ENCODE measurements at places on chromosomes 2 and 18. TPM values are rescaled to one million over a fixed set of nuclear protein-coding genes. Genes with fewer than 3 reads are reported as not detected.
A peak's percentile ranks its signal among the peaks of the same experiment; 100 is the strongest.

- no peak for DNase-seq
These were observed 116.0 kb downstream of the LTBP1 start for GRCh38 chr2:33062665-33063250.

DNA sequence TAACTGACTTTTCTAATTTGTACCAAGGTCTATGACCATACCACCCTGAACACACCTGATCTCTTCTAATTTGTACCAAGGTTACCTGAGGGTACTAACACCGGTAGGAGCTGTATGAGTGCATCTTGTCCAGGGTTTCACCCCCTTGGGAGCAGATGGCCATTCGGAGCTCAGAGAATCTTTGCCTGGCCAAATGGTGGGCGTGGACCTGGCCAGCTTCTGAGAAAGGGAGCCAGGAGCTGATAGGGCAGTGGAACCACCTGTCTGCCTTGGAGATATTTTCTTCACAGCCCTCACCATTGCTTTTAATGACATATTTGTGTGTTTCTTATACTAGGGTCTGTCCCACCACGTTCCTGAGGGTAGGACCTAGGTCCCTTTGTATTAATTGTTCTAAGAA lies 188.9 kb downstream of the LDLRAD4 start:
- DNase-seq, result no peak

The CPO gene
- total RNA-seq, result not detected

- no peak for DNase-seq
These were observed 59.6 kb downstream of the NCK2 start for GRCh38 chr2:105804266-105804665.

DNA sequence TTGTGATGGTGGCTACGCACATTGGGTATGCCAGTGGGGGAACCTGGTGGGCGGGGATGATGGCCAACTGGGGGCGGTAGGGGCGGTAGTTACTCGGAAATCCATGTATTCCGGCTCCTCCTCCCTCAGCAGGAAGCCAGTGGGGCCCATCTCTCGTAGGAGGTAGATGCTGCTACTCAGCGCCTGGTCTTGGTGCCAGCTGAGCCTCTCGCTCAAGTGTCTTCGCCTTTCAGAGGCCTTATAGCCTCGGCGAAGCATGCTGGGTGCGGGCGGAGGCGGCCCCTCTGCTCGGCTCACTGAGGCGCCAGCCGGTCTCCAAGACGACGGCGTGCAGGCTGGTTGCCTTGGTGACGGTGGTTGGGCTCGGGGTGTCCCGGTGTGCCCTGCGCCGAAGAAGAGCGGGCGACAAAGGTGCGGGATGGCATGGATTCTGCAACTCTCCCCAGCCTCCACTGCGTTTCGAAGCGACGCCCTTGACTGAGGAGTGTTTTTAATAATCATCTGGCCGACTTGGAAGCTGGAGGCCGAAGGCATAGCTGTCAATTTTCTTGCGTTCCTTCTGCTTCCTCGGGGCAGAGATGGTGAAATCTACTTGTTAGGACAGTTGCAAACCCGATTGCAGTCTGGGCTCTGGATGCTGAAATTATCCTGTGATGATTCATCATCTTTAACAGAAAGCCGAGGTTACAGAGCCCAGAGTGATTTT lies at the start of gene ZSWIM2:
Gene ZSWIM2, minus strand, starts transcription at position 298 of the 706 bp plus-strand sequence. Its CDS starts 40 bp downstream, at position 258.
- DNase-seq, result peak; percentile 13

DNA sequence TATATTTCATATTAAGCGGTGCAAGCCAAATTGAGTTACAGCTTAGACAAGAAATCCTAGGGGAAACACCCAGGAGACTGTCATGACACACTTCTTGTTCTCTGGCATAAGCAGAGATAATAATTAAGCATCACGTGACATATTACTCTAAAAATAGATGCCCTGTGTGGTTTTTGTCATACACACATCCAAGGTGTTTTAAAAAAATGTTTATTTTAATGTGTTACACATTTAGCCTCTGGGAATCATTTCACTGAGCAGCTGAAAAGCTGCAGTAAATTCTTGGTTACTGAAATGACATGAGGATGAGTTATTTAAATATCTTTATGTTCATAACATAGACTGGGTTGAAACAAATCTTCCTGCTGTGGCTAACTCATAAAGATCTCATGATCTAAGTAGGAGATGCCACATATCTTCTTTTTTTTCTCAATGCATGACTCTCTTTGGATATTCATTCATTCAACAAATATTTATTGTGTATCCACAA lies 38.0 kb upstream of the ERMN start:
- DNase-seq, result no peak

- DNase-seq, result no peak
These were observed 30.1 kb downstream of the OXER1 start for GRCh38 chr2:42733852-42734251.

The TEKT4 gene
- total RNA-seq, result not detected

The FBXO15 gene
- total RNA-seq, result not detected

The LRRTM4 gene
- total RNA-seq, result not detected

DNA sequence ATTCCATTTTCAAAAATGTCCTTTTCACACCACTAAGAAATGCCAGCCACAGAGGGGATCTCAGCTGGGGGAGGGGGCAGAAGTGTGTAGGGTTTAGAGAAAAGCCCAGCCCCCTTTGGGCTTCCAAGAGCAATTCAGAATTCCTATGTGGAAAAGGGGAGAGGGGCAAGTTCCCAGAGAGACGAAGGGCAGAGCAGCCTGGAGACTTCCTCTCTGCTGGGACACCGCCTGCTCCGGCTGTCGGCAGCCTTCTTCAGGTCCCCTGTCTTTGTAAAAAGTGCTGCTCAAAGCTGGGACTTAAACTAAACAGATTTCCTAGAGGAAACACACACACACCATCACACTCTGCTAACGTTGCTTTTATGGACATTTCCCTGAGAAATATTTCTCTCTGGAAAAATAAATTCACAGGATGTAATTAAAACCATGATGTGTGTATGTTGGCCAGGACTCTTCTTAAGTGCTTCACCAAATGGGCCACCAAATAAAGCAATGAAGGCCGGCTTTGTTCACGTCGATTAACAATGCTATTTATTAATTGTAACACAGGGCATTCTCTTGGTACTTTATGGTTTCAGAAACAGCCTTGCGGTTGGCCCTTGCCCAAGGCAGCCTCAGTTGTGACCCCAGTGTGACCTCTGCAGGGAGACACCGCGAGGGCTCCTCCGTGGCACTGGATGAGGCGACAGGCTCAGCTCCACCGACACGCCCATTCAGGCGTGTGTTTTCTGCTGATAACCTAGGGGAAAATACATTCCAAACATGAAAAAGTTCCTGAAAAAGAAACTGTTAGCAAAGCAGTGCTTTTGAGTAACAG lies 5.6 kb upstream of the ASB1 start:
- DNase-seq, result no peak

- DNase-seq, result no peak
These were observed 861.6 kb upstream of the CELF4 start for GRCh38 chr18:38427234-38427633.

GRCh38 chr2:113910110-113910717 lies 20.3 kb downstream of the ACTR3 start:
- no peak for DNase-seq

The MRPL33 gene
- 74.5 TPM for total RNA-seq

- no peak for DNase-seq
These were observed 171.8 kb downstream of the LRP1B start for GRCh38 chr2:141959016-141959415.

- DNase-seq, result no peak
These were observed 161.2 kb upstream of the MAP3K20 start for GRCh38 chr2:172914341-172915008.

The SCYGR4 gene
- not detected for total RNA-seq

The TUBA3E gene
- total RNA-seq, result not detected

DNA sequence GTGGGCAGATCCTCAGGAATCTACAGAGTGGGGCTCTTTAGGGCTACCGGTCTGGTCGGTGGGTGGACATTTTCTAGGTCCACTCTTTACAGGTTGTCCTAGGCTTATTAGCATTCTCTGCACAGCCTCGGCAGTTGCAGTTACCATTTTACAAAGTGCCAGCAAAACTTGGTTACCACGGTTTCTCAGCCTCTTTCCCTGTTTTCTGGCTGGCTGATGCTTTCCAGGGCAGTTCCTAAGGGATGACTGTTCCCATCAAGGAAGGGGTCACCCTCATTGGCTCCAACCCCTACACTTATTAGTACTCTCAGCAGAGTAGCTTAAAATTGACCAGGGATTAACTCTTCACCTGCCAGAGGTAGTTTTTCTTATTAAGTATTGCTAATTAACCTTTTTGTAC lies 2.0 kb upstream of the AQP4 start:
- no peak for DNase-seq

DNA sequence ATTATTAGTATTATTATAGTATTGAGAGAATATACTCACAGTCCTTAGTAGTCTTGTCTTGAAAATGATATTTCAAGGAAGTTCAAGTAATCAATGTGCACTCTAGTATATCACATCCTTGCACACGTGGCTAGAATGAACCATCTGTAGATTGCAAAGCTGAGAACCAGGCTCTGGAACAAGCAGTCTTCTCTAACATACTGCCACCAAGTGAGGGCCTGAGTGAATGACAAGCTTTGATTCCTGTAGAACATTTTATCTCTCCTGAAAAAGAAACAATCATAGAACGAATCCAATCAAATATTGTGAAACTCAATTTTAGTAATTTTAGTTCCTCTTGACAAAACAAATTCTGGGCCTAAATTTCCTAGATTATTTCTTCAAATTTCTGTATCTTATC lies 55.3 kb upstream of the SULT1C3 start:
- DNase-seq, result no peak

DNA sequence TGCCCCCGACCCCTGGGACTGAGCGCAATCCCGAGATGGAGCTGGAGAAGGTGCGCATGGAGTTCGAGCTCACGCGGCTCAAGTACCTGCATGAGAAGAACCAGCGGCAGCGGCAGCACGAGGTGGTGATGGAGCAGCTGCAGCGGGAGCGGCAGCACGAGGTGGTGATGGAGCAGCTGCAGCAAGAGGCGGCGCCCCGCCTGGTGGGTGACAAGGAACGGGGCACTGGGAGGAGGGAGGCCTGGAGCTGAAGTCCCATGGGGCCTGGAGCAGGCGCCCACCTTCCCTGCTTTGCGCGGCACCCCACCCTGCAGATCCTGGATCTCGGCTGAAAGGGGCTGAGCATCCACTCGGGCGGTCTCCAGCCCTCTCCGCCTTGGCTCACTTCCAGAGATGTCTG lies 1.2 kb downstream of the TMEM247 start:
- no peak for DNase-seq

The FAP gene
- total RNA-seq, result not detected

DNA sequence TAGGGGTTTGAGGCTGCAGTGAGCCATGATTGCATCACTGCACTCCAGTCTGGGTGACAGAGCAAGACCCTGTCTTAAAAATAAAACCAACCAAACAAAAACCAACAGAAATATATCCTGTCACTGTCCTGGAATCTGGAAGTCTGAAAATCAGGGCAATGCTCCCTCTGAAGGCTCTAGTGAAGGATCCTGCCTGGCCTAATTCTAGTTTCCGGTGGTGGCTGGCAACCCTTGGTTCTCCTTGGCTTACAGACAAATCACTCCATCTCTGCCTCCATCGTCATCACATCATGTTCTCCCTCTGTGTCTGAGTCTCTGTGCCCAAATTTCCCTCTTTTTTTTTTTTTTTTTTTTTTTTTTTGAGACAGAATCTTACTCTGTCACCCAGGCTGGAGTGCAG lies 15.9 kb upstream of the VPS4B start:
- no peak for DNase-seq

The CENPO gene
- total RNA-seq, result 6.0 TPM

- DNase-seq, result no peak
These were observed 61.0 kb downstream of the MYT1L start for GRCh38 chr2:2269989-2270562.

The SCN7A gene
- 22.2 TPM for total RNA-seq

The SERPINB10 gene
- total RNA-seq, result not detected

DNA sequence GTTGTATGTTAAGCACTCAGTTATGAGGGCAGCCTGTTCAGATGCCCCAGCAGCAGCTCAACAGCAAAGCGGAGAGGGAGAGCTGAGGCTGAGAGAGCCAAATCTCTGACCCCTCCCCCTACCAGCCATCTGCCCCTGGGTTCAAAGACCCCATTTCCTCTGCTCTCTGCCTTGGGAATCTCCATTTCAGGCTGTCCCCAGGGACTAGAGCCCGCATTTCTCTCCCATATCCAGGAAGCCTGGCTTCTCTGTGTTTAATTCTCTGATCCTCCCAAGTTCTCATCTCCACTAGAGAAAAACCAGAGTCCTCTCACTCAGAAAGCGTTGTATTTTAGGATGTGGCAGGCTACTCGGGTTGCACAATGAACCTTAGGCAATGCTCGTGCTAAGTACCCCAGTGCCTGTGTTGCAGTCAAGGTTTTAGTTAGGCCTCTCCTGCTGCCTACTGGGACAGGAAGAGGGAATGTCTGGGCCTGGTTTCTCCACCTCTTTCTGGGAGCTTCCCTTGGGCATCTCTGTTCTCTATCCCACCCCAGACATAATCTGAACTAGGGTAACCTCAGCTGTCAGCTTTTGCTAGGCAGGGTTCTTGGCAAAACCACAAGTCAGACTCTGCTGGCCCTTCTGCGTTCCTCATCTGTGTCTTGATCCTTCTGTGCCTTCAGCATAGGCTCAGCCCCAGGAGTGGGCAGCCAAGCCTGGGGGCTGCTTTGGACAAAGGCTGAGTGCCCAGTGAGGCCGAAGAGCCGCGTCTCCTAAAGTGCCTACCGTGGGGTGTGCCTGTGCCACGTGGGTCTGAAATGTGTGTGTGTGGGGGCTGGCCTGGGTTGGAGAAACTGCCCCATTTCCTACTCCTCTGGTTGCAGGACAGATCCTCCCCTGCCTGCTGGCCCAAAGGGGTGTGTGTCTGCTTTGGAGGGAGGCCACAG lies 96.8 kb downstream of the STPG4 start:
- DNase-seq, result peak; percentile 54

- DNase-seq, result no peak
These were observed 12.7 kb downstream of the HNRNPLL start for GRCh38 chr2:38590053-38590452.

DNA sequence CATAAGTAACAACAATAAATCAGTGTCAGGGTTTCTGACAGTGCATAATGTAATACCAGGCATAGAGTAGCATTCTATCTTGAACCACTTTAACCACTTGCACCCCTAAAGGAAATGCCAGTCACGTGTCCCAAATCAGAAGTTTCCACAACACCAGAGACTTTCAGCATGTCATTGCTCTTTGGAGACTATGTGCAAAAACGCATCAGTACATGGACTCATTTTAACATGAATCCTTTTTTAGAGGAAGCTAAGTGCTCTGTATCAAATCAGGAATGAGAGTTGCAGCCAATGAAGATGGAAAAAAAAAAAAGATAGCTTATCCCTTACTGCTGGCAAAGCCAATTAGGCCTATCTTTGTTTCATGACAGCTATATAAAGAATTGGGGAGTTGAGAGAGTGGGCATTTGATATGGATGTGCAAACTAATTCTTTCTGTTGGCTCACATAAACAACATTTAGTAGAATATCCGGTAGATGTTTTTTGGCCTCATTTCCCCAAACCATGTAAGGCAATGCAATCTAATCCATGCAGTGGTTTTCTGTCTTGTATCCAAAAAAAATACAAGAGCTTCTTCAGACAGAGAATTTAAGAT lies 353.1 kb downstream of the IRS1 start:
- DNase-seq, result no peak

DNA sequence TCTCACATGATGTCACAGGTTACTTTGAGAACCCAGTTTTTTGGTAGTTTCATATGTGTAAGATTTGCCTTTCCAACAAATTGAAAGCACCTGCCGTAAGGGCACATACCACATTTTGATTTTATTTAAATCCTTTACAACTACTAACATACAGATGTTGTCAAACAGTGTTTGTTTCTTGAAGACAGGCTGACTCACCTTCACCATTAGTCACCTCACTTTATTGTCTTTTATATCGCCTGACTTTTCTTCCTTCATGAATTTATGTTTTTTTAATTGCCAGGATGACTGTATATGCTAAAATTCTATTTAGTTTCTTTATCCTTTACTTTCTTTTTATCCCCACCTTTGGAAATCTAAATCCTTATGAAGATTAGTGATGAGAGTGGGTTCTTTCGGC lies 886.7 kb downstream of the SUCLG1 start:
- DNase-seq, result no peak
